AG09319 (cell line): ENCODE measurements at places on chromosomes 5 and 9.

GRCh38 chr9:114930056-114930812 lies at the start of gene TNFSF8:
TSS of gene TNFSF8 (minus strand) at chr9:114930591. CDS start at chr9:114930303, 288 bp downstream.
- no peak for DNase-seq

DNA sequence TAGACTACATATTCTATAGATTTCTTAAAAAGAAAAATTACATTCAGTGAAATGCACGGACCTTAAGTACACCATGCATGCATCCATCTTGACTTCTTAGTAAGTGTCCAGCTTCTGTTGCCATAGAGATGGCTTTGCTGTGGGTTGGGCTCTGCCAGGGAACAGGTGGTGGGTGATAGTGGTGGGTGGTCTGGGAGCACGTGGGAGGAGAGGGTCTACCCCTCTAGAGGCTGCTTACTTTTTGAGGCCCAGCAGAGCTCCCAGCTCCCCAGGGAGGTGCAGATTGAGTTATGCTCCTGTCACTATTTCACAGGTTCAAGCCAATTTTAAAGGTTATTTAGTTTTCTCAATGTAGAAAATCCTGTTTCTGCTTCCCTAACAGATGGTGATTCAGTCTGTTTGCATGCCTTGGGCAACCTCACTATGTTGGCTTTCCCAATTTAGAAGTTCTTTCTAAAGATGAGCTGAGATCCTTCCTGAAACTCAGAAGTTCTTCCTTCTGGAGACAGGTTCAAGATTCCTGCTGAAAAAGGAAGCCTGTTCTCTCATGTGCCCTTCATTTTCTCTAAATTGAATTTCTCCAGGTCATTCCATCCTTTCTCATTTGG lies 107.4 kb upstream of the LHFPL2 start:
- no peak for DNase-seq

DNA sequence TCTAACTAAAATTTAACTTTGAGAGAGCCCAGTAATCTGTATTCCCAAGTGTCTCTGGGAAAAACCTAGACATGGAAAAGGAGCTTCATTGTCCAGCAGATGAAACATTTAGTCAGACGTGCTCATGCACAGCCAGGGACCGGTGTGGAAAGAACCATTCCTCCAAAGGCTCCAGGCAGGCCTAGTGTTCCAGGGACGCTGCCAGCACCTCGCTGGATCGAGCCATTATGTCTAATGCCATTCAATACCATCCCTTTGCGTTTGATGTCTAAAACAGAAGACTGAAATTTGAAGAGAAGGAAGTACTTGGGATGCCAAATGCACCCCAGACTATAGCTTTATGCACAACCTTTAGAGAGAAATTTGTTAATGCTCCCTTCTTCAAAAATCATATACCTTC lies 1.4 kb upstream of the CHSY3 start:
- DNase-seq, result no peak

DNA sequence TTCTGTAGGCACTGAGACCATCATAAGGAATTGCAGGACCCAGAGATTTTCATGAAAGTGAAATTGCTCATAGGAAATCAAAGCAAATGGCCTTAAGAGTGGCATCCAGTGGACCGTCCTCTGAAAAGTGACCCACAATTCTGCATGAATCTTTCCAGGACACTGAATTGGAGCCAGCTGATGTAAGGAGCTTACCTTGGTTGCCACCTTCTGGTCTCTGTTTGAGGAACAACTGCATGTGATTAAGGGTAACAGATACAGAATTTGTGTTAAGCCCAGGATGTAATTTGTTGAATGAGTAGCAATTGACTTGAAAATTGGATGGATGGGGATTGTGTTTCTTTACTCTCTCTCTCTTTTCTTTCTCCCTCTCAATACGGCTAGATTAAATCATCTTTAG lies 49.9 kb upstream of the GAS1 start:
- no peak for DNase-seq

DNA sequence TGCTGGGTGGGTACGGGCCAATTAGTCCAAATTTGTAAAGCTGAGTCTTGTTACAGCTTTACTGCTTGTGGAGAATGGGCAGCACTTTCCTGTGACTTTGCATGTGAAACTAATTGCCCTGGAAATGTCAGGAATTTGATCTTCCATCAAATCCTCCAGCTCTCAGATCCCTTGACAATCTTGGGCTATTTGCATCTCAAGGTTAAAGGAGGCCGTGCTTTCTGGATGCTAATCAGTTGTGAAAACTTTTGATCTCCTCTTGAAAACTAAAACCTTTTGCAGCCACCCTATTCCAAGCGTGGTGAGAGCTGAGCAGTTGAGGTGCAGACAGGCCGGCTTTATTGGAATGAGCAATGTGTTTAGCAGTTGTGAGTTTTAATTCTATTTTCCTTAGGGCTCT lies 68.0 kb upstream of the CLINT1 start:
- no peak for DNase-seq
